CD8-positive, alpha-beta memory T cell (primary cell): ENCODE measurements at places on chromosomes 5 and 9.

DNA sequence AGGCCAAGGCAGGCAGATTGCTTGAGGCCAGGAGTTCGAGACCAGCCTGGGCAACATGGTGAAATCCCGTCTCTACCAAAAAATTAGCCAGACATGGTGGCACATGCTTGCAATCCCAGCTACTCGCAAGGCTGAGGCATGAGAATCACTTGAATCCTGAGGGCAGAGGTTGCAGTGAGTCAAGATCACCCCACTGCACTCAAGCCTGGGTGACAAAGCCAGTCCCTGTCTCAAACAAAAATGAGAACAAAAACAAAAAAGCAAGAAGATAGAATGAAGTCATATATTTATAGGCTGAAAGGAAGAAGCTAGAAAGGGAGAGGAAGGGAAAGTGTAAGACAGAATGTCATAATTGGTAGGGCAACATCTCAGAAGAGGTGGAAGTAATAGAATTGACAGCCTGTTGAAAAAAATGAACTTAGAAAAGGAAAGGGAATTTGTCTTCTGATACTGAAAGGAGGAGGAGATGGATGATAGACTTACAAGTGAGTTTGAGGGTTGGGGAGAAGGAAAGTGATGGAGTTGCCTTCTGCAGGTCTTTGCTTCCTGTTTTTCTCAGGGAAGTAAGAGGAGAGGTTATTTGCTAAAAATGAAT lies 32.2 kb downstream of the CARD6 start:
- no peak for DNase-seq

- no peak for DNase-seq
Measured at GRCh38 chr5:14447958-14448911, 133.4 kb upstream of the OTULINL start.

GRCh38 chr5:145739843-145740242 lies 95.3 kb downstream of the PRELID2 start:
- DNase-seq = no peak

DNA sequence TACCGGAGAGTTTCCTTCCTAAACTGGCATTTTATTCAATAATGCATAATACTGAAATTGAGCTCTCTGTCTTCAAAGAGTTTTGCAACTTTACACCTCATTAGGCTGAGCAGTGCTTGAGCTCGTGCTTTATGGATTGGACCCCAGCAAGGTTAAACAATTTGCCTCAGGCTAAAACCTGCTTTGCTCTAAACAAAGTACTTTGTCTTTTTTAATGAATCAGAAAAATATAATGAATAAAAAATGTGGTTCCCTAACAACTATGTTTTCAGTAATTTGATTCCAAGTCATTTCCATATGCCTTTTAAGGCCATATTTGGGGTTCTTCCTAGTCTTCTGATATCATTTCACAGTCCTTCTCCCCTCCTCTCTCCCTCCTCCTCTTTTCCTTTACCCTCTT lies 20.0 kb downstream of the ZNF366 start:
- no peak for DNase-seq

- no peak for DNase-seq
Measured at GRCh38 chr5:169561893-169562292, 21.7 kb upstream of the SPDL1 start.

DNA sequence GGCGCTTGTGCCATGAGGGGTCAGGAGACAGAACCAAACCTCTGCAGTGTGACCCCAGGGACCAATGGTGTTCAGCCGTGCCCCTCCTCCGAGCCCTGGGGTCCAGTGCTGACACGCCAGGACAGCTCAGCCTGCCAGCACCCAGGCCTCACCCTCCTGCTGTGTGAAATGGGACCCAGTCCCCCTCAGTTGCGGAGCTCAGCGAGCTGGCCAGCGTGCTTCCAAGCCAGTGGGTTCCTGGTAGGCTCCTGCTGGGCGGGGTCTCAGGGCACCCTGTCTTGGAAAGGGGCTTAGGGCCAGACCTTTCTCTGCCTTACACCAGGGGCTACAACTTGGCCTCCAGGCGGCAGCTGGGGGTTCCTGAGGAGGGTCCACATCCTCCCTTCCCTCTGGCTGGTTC lies 4.4 kb downstream of the RNF44 start:
- DNase-seq = no peak
